ENCODE measurements at places on chromosomes 5 and 9.
A peak's percentile ranks its signal among the peaks of the same experiment; 100 is the strongest.

DNA sequence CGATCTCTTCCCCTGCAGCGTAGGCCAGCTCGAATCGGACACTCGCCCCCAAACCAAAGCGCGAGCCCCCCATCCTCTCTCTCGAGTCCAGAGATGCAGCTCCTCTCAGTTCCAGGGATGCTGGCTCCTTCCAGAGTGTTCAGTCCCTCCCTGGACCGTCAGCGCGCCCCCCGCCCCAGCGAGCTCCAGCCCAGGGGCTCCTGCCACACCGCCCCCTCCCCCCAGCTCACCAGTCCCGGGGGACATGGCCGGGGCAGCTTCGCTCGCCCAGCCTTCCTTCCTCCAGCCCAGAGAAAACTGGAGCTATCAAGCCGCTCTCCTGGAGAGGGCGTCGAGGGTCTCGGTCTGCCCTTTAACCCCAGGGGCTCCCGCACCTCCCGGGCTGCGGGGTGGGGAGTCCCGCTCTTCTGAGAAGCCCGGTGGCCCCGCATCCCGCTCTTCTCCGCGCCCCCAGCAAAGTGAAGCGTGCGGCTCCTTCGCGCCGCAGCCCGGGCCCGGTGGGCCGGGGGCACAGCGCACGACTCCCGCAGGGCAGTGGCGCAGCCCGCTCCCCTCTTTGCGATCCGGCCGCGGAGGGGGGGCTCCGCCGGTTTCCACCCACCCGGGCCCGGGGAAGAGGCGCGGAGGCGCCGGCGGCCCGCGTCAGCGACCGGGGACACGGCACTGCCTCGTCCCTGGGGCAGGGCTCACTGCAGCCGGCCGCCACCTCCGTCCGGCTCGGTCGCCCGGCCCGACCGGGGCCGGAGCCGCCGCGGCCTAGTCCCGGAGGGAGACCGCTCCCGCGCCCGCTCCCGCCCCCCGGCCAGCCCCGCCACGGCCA lies 587 bp downstream of the MIER3 start:
- DNase-seq = peak; percentile 64

GRCh38 chr9:94780516-94780950 lies 54.0 kb downstream of the AOPEP start:
- DNase-seq = no peak

DNA sequence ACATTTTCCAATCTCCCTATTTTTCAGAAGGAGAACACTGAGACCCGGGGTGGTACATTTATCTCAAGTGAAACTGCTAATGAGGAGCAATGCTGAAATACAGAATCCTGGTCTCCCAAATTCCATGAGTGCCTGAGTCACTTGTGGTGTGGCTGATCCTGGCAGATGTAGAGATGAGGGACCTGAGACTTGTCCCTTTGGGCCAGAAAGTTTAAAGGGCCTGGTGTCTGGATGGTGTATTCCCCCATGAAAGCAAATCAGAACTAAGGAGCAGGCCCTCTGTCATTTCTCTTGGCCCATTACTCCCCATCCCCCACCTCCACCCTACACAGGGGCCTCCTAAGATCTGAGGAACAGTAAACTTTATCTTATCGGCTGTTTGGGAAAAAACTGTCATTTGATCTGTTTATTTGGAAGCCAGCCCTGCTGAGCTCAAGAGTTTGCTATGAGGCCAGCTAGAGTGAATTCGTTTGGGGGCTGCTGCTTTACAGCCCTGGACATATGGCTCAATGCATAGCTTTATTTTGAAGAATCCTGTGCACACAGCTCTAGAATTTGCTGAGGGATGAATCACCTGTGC lies 140.3 kb downstream of the LHFPL2 start:
- peak; percentile 48 for DNase-seq

- peak; percentile 53 for DNase-seq
Observed at GRCh38 chr9:98255061-98255577, 330 bp downstream of the TBC1D2 start.

DNA sequence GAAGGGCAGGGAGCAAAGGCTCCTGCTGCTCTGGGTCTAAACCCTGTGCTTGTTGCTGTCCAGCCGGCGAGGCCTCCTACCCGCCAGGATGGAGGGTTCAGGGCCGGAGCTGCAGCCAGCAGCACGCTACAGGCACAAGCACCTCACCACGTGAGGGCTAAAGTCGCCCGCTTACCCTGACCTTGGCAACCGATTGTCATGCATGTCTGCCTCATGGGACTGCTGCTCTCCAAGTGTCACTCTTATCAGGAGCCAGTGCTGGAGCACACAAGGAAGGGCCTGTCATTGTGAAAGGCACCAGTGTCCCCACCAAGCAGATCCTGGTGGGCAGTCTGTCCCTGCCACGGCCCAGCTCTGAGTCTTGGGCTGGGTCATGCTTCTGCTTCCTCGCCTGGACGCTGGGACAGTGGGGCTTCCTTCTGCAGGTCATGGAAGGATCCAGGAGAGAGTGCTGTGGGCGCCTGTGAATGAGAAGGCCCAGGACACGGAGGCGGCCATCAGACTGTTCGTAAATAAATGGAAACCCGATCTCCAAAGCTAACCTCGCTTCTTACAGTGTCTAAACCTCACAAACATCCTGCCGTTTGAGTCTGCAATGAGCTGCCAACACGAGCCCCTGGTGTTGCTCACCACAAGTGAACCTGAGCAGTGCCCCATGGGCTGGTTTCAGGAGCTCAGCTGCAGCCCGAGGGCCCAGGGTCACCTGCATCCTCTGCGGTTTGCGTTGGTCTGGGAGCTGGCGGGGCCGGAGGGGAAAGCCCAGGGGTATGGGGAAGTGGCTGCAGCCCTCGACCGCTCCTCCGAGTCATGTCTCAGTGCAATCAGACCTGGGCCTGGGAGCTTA lies 58.2 kb upstream of the RXRA start:
- no peak for DNase-seq

DNA sequence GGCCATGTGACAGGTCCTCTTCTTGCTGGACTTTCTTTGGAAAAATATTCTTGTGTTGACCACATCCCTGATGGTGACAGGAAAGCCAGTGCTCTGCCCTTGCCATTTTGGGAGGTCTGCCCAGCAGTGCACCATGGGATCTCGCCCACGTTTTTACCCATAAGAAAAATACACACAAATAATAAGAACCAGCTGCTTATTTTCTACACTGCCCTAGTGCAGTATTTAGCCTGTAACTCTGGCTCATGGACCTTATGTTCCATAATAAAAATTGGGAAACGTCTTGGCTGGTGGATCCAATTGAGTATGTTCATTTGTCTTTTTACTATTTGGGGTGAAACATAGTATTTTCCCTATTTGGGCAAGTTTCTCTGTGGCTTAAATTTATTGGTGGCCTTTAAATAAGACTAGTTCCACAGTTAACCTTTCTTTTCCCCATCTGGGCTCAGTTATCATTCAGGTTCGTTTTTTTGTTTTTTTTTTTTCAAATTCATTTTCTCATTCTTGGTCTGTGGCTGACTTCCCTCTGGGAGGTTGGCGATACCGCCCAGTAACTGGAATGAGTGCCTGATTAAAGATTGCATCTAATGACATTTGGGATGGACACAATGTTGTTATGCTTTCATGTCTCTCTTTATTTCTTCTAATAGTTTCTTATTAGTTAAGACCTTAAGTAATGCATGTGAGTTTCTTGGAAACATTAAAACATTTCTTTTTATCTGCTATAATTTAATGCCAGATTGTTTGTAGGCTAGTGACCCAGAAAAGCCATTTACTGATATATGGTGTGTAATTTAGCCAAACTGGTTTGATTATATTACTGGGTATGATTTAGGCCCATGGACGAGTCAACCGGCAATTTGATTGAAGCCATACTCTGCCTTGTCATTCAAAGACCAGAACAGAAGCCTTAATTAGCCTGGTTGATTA lies 163.7 kb downstream of the FGF10 start:
- no peak for DNase-seq

DNA sequence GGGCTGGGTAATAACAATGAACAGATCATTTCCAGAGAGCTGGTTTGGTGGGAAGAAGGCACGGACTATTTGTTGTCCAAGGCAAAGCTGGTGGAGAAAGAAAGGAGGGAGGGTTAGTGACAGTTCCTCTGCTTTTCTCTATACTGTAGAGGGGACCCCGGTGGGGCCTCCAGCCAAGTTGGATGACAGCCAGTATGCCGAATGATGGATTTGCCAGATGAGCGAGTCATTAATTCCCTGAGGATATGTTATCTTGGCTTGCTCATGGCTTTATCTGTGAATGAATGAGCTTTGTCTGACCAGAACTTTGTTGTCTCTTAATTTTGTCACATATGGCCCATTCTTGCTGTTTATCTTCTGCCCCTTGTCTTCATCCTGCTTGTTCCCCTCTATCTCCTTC lies 158.6 kb upstream of the GLRA1 start:
- DNase-seq = no peak

GRCh38 chr5:151686674-151687407 lies at the start of gene SPARC:
TSS of gene SPARC (minus strand) at chr5:151686915. CDS start at chr5:151676188, 10,727 bp downstream.
- peak; percentile 78 for DNase-seq
